ENCODE measurements at places on chromosomes 13 and 19.
A peak's percentile ranks its signal among the peaks of the same experiment; 100 is the strongest.

GRCh38 chr13:109764470-109765291 is 21.7 kb downstream of the IRS2 start:
- peak; percentile 70 for DNase-seq

GRCh38 chr13:50224534-50224933 is 209.3 kb downstream of the KCNRG start:
- DNase-seq, result no peak

GRCh38 chr19:28023064-28023463 is 1189.9 kb downstream of the UQCRFS1 start:
- DNase-seq, result no peak

DNA sequence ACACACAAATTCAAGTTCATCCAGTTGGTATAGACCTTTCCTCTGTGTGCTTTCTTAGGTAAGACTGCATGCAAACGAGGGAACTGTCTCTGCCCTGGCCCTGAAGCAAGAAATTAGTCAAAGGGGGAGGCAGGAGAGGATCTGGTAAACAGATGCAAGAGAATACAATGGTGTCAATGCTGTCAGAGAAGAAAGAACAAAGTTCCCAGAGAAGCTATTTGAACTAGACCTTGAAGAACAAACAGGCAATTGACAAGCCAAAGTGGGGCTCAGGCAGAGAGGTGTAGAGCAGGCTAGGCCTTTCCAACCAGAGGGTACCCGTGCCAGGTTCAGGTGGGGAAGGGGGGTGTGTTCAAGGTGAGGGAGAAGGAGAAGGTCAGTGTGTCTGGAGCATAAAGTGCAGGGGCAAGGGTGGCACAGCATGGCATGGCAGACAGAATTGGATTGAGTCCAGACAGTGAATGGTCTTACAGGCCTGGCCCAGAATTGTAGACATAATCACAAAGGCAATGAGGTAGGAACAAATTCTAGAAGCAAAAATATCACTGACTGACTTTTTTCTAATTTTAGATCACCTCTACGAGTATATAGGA is 95.0 kb upstream of the STARD13 start:
- no peak for DNase-seq

DNA sequence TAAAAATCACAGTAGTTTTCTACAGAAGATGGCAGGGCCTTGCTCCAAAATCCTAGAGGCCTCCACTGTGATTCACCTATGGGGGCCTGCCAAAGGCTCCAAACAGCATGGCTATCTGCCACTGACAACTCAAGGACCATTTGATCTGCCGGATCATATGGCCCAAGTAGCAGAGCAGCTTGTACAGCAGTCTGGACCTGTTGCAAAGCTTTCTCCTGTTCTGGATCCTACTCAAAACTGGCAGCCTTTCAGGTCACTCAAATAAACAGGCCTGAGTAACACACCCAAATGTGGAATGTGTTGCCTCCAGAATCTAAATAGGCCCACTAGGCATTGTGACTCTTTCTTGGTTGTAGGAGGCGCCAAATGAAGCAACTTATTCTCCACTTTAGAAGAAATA is 1049.3 kb downstream of the PCDH9 start:
- DNase-seq, result no peak

DNA sequence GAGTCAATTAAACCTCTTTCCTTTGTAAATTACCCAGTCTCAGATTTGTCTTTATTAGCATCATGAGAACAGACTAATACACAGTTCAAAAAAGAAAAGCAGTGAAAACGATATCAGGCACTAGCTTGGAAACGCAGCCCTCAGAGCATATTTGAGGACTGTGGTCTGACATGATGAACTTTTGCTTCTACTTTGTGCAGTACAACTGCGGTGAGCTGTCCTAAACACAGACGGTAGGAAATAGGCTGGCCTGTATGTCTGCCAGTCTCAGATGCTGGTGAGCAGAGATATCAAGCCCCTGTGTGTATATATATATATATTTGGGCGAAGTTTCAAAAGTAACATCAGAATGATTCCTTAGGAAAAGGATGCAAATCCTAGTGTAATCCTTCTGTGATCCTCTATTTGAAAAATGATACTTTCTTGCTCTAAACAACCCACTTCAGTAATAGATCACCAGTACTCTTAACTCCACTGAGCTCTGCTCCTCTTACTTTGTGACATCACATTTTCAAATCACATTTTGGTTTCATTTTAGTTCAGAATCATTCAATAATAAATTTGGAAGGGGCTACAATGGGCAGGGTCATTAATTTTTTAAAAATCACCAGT is 74.4 kb downstream of the TNFRSF19 start:
- no peak for DNase-seq

DNA sequence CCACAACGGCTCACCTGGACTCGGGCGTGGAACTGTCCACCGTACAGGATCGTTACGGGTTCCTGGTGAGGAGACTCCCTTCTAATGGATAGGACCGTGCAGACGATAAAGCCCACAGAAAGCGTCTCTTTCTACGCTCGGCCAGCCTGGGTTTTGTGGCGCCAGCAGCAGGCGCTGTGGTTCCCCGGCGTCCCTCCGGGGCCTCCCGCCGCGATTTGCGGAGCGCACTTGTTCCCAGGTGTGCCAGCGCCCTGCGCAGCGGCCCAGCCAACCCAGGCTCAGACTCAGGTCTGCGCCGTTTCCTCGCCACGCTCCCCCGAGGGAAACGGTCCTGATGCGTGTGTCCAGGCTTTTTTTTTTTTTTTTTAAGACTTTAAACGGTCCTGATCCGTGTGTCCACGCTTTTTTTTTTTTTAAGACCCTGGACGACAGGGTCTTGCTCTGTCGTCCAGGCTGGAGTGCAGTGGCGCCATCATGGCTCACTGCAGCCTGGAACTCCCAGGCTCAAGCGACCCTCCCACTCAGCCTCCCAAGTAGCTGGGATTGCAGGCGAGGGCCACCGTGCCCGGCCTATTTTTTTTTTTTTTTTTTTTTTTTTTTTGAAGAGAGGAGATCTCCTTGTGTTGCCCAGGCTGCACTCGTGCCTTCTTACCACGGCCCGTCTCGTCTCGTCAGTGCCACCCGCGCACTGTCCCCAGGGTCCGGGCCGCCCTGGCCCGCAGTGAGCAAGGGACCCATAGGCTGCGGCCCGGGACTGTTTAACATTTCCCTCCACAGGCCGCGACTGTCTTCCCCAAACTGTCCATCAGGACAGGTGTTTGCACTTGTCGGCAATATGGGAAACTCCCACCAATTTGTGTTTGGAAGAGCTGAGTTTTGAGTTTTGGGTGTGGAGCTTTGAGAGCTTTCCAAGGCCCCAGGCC is 23.8 kb downstream of the GJA3 start:
- DNase-seq, result no peak

GRCh38 chr19:18648973-18649315 is 12.1 kb downstream of the KLHL26 start:
- no peak for DNase-seq

- DNase-seq, result peak; percentile 54
These were observed 17.2 kb downstream of the CRTC1 start for GRCh38 chr19:18700501-18701249.

DNA sequence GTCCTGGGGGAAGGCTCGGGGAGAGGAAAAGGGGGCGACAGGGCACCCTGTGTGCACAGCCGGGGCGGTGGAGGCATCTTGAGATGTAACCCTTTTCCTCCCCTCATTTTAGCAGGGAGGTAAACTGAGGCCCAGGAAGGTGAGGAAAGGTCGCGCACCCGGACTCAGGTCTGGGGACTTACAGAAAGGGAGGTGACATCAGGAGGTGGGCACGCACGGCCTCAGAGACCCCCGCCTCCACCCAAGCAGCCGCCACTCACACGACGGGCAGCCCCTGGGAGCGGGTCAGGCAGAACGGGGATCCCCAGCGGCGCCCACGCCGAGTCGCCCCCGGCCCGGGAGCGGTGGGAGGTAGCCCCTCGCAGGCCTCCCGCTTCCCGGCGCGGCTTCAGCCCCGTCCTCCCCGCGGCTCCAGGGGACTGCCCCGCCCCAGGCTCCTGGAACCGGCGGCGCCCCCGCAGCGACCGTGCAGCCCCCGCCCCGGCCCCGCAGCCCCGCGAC is 477 bp downstream of the PIP5K1C start:
- DNase-seq, result no peak

GRCh38 chr19:58476498-58477015 is 405 bp downstream of the ZNF446 start:
- no peak for DNase-seq

GRCh38 chr19:3573858-3574637 is 1.3 kb downstream of the HMG20B start:
- DNase-seq, result peak; percentile 65

GRCh38 chr13:76903544-76904162 is 17.4 kb upstream of the KCTD12 start:
- DNase-seq, result peak; percentile 81

DNA sequence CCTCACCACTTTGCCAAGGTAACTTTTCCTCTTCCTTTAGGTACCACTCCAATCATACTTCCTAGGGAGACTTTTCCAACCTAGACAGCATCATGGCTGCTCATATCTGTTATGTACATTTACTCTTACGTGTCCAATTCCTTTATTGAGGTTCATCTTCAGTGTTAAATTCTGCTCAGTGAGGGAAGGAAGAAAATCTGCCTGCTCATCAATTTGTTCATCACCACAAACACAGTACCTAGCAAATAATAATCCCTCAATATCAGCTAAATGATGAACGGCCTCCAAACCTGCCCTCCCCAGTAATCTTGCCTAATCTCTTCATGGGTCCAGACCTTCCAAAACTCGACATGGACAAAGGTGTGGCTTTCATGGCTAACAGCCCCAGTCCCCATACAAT is 380.8 kb downstream of the KCTD12 start:
- DNase-seq, result no peak

DNA sequence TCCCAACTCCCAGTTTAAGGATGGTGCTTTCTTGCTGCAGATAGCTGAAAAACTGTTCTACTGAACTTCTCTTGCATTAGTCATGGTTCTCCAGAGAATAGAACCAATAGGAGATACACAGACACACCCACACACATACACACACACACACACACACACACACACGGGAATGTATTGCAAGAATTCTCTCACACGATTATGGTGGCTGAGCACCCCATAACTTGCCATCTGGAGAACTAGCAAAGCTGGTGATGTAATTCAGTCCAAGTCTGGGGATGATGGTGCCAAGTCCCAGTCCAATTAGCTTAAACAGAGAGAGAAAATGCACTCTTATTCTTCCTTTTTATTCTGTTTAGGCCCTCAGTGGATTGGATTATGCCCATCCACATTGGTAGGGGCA is 643.9 kb downstream of the DIAPH3 start:
- no peak for DNase-seq

DNA sequence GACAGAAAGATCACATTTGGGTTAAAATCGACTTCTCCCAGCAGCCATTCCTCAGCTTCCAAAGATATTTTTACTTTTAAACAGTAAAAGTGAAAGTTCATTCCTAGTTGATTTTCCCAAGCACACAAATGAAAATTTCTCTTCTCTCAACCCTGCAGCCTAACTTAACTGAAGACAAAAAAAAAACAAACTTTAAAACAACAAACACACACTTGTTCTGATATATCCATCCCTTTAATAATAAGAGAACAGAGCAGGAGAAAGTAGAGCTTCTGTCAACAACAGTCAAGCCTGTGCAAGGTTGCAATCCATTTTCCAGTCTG is 72.9 kb downstream of the STK24 start:
- no peak for DNase-seq

GRCh38 chr13:106835477-106835876 is 267.5 kb upstream of the ARGLU1 start:
- no peak for DNase-seq

- DNase-seq, result no peak
These were observed 961 bp upstream of the VSIG10L start for GRCh38 chr19:51342631-51343569.

GRCh38 chr19:33779849-33780248 is 16.8 kb upstream of the KCTD15 start:
- DNase-seq, result no peak

DNA sequence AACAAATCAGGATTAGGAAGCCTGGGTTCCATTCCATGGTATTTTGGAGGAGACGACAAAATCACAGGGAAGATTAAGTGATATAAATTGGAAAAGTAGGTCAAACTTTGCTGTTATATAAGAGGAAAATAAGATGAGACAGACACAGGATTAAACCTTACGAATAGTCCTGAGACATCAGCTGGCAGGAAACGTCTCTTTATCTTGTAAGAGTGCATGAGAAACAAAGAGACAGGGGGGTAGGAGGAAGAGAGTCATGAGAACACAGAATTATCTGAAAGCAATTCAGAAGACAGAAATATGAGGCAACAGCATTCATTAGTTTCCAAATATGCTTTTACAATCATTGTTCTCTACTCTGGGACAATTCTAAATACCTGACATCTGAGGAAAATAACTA is 310.6 kb upstream of the MIR17HG start:
- DNase-seq, result no peak

DNA sequence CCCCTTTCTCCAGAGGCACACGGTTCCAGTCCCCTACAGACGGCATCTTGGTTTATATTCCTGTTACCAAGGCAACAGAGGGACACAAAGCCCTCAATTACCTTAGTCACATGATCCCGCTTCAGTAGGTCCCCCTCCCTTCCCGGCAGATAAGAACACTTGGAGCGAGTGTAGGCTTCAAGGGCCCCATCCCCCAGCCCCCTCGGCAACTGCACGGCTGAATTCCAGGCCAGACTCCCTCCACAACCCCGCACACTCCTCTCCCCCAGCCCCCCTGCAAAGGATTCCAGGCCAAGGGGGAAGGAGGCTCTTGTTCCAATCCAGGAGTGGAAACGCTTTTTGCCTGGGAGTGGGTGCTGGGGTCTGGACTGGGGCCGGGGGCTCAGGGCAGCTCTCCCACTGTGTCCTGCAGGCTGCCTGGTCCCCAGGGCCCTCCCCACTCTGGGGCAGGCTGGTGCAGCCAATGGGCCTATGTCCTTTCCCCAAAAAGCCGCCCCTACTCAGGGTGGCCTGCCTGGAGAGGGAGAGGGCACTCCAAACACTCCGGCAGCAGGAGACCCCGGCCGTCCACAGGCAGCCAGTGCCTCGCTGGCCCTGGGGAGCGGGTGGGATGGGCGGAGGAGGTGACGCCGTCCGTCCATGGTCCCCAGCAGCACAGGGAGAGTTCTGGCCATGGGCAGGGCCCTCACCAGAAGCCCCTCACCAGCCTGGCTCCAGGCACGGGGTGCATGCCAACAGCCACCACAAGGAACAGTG is 62.6 kb downstream of the MLLT1 start:
- no peak for DNase-seq

DNA sequence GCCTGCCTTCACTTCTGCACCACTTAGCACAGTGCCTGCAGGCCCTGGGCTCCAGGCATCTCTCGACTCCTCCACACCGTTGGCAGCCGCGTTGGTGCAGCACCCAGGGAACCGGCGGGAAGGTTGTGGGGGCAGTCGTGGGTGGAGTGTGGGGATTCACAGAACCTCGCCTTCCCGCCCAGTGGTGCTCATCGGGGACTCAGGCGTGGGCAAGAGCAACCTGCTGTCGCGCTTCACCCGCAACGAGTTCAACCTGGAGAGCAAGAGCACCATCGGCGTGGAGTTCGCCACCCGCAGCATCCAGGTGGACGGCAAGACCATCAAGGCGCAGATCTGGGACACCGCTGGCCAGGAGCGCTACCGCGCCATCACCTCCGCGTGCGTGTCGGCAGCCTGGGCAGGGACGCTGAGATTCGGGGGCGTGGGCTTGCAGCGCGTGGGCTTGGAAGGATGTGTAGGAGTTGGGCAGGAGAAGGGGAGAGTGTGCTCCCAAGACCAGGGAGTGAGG is 9.6 kb downstream of the RAB11B start:
- DNase-seq, result no peak

GRCh38 chr19:1846517-1847204 is 1.6 kb downstream of the REXO1 start:
- DNase-seq, result no peak

Measured in NCI-H1694 (cell line).